ENCODE measurements at places on chromosomes 12 and 14.
A peak's percentile ranks its signal among the peaks of the same experiment; 100 is the strongest.

- DNase-seq, result no peak
These were observed 46.3 kb upstream of the FAR2 start for GRCh38 chr12:29102741-29103140.

- no peak for DNase-seq
These were observed 199.7 kb upstream of the HMGA2 start for GRCh38 chr12:65624554-65625086.

GRCh38 chr14:68627868-68628604 lies 164.8 kb downstream of the ZFP36L1 start:
- peak; percentile 24 for DNase-seq

- DNase-seq, result no peak
These were observed 11.7 kb upstream of the FBXL14 start for GRCh38 chr12:1606021-1606622.

- DNase-seq, result no peak
These were observed 243.8 kb upstream of the PWP1 start for GRCh38 chr12:107441665-107442300.

GRCh38 chr14:68266998-68267397 lies 447.4 kb downstream of the RAD51B start:
- DNase-seq, result no peak

- DNase-seq, result no peak
These were observed 100.9 kb upstream of the PRB2 start for GRCh38 chr12:11496157-11496851.

DNA sequence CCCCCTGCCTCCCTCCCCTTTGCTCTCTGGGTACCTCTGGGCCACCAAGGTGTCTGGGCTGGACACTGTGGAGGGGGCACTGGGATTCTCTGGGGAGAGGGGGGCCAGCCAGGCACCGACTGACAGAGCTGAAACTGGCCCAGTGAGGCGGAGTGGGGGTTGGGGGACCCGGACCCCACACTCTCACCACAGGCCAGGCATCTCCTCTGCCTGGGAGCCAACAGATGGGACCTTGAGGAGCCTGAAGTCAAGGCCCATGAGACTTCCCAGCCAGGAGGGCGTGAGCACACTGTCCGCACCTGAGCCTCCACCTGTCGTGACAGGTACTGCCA lies 39.8 kb upstream of the PPP1R13B start:
- no peak for DNase-seq

- DNase-seq, result no peak
These were observed 679 bp downstream of the BDKRB2 start for GRCh38 chr14:96205059-96205977.

GRCh38 chr12:130117701-130118100 lies 44.6 kb upstream of the FZD10 start:
- no peak for DNase-seq

GRCh38 chr14:92074555-92074954 lies 31.8 kb downstream of the ATXN3 start:
- DNase-seq, result no peak

DNA sequence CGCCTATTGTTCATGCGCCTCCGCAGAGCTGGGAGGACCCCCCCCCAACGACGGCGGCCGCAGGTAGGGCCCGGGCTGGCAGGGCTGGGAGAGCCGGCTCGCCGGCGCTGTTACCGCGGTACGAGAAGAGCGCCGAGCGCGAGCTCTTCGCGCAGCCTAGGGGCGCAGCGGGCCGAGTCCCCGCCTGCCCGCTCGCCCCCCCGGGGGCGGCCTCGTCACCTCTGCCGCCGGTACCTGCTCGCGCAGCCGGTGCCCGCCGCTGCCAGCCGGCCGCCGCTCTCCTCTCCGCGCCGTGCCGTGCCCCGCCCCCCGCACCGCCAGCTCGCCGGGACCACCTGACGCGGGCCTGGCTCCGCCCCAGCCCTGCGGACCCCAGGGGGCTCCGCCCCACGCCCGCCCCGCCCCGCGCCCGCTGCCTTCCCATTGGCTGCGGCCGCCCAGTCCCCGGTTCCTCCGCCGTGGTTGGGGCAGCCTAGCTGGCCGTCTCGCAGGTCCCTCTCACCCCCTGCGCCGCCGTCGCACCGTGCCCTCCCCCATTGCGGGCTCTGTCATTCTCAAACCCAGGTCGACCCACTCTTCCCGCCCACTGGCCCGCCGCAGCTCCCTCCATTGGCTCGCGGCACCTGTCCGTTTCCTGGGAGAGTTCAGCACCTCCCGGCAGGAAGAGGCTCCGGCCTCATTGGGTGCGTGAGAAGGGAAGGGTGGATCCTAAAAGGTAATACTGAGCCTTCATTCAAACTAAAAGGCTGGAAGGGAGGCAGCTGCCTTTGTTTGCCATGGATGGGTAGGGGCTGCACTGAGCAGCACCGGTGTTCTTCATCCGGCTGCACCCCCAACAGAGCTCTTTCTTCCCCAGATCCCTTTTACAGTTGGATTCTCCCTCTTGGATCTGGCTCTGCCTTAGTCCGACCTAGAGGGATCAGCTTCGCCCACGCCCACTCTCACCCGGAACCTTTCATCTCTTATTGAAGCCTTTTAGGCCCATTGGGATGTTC lies at the start of gene MAP3K9:
Gene MAP3K9, minus strand, starts transcription at position 289 of the 995 bp plus-strand sequence. CDS start 342 bp downstream, outside the sequence.
- DNase-seq, result peak; percentile 81

DNA sequence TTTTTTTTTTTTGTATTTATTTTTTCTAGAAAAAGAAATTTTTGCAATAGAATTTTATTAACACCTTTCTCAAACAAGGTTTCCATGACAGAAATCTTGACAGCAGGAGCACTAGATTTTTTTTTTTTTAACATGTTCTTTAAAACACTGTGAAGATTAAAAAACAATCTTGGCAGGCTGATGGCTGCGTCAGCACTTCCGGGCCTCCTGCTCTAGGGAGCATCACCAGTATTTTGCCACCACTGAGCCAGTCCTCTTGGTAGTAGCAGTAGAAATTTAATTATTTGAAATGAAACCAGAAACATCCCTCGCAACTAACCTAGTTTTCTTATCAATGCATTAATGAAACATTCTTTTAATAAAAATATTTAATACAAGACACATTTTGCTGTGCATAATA lies 99.6 kb downstream of the APAF1 start:
- DNase-seq, result no peak

DNA sequence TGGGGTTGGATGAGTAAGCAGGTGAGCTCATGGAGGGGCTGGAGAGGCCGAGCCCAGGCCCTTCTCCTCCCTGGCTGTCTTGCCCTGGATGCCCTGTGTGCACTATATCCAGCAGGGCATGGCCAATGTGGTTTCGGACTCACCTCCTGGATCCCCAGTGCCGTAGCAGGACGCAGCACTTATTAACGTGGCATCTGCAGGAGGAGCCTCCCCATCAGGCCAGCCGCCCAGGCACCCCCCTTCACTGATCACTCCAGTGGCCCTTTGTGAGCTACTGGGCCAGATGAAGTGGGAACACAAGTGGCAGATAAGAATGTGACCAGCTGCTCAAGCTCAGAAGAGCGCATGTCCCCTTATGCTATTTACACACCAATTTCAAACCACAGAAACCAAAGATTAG lies 43.1 kb upstream of the DICER1 start:
- no peak for DNase-seq

DNA sequence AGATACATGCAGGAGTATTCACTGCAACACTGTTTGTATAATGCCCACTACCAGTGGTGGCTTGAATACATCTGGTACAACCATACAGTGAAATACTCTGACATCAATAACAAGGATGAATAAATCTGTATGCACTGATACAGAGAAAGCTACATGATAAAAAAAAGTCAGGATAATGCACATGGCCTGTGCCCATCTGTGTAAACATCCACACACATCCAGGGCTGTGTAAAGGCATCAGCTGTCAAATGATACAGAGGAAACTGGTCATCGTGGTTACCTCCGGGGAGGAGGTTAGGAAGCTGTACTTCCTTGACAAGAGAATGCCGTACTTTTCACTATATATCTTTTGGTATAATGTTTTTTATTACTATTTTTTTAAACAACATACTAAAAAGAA lies 176.6 kb downstream of the FOXN3 start:
- DNase-seq, result no peak

- no peak for DNase-seq
These were observed 25.7 kb upstream of the CDK17 start for GRCh38 chr12:96425951-96426350.

GRCh38 chr12:42794806-42795205 lies 205.3 kb upstream of the PRICKLE1 start:
- DNase-seq, result no peak

DNA sequence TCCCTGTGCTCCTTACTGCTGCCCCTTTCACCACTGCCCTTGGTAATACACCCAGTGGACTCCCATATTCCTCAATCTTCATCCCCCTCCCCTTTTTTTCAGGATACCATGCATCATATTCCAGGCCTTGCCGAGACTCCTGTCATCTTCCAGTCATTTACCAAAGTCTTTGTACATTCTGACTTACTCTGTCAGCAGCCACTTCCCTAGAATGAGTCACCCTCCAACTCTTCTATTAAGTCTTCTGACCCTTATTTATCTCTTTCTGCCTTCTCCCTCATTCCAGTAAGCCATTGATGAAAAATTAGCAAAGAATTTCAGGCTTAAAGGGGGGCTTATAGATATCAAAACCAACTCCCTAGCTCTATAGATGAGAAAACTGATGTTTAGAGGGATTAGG lies 128.0 kb downstream of the STXBP6 start:
- no peak for DNase-seq

DNA sequence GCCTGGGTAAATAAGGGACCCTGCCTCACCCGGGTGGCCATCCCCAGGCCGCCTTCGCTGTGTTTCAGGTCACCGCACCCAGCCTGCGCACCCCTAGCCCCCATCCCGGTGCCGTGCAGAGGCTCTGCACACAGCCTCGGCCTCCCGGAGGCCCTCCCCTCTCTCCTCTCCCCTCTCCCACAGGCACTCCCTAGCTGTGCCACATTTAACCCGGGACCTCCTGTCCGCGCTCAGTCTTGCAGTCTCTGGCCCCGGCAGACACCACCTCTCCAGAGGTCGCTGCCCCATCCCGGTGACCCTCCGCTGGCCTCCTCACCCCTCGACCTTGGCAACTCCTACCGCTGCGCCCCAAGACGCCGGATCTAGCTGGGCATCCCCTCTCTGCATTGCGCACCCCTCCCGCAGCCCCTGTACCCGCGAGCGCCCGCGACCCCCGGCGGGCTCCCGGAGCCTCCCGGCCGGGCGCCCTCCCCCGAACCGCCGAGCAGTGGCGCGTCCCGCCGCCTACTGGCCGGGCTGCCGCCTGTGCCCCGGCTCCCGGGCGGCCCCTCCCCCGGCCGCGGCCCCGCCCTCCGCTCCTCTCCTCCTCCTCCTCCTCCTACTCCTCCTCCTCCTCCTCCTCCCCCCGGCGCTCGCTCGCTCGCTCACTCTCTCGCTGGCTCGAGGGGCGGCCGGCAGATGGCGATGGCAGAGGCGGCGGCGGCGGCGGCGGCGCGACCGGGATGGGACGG lies 120.7 kb downstream of the AACS start:
- DNase-seq, result no peak

DNA sequence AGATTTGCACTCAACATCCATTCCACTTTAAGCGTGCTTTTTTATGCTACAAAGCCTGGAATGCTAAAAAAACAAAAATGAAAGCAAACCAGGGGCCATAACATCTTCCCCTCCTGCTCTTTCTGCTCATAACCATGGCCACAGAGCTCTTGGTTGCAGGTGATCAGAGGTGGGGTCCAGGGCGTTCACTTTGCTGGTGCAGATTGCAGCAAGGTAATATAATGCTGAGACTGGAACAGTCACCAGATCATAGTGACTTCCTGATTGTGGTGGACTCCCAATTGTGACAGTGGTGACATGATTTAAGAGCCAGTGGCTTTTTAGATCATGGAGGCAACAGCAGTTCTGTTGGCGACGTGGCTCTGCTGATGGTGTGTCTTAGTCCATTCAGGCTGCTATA lies 115.0 kb upstream of the CPM start:
- no peak for DNase-seq
